ENCODE measurements at places on chromosomes 3 and 15. TPM values are rescaled to one million over a fixed set of nuclear protein-coding genes. Genes with fewer than 3 reads are reported as not detected.

DNA sequence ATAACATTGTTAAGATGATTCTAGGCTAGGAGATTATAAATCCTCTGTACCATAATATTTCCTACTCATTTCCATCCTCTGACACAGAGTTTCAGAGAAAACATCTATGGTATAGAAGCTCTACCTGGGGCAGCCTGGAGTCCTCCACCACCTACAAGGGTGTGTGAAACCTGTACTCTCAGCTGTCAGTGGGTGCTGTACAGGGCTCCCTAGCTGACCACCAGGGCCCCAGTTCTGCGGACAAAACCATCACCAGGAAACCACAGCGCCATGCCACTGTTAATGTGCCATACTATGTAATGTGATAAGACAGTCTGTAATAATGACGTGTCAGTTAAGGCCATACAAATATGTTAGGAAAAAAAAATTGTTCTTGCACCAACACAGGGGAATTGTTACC is 7.1 kb downstream of the RORA start:
- no peak for DNase-seq

- DNase-seq: no peak
These were observed 405.5 kb upstream of the TPM1 start for GRCh38 chr15:62636823-62637573.

GRCh38 chr15:89807689-89808088 is 7.0 kb downstream of the ANPEP start:
- DNase-seq: no peak

The PYGO1 gene
- polyA plus RNA-seq: 12.9 TPM

The DENND4A gene
- 14.3 TPM for polyA plus RNA-seq

The APOD gene
- 5.8 TPM for polyA plus RNA-seq
